ENCODE measurements at places on chromosomes 1 and 21.

DNA sequence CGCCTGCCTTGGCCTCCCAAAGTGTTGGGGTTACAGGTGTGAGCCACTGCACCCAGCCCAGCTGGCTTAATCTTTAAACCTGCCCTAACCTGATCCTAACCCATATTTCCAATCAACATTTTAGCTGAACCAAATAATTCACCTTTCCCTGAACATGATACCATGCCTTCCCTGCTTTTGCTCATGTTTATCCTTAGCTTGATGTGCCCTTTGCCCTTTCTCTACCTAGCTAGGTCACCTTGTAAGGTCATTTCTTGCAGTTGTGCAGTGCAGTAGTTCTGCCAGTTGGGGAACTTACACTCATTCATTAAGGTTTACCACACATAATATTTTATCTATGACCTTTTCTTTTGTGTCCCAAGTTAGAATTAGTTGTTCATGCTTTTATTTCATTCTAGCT, 5.3 kb downstream of the UAP1 start:
- DNase-seq: no peak

- DNase-seq: no peak
Observed at GRCh38 chr21:42414928-42415769, 11.4 kb downstream of the UBASH3A start.

GRCh38 chr21:36203603-36203889, 46.9 kb downstream of the DOP1B start:
- no peak for DNase-seq

DNA sequence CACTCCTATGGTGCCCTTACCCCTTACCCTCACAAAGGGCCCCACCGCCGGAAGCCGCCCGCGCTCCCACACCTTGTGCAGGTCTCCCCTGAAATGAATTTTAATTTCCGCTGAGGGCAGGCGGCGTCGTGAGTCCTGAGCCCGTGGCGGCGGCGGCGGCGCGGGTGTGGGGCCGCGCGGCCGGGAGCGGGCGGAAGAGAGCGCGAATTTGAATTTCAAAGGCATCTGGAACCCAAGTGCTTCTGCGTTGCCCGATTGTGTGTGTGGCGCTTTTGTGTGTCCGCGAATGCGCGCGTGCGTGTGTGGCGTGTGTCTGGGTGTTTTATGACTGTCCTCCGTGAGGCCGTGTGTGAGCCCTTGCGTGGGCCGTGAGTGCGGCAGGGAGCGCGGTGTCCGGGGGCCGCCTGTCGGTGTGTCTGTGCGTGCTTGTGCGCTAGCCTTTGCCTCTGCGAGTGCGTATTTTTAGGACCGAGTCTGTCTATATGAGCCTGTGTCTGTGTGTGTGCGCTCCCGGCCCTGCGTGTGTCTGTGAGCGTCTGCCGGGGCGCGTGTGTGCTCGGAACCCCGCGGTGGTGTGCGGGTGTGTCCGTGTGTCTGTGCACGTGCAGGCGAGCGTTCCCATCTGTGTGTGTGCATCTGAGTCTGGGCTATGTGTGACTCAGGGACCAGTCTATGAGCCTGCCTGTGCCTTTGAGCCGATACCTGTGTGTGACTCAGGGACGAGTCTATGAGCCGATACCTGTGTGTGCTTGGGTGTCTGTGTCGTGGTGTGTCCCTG, 7.9 kb upstream of the ADGRB2 start:
- DNase-seq: no peak

DNA sequence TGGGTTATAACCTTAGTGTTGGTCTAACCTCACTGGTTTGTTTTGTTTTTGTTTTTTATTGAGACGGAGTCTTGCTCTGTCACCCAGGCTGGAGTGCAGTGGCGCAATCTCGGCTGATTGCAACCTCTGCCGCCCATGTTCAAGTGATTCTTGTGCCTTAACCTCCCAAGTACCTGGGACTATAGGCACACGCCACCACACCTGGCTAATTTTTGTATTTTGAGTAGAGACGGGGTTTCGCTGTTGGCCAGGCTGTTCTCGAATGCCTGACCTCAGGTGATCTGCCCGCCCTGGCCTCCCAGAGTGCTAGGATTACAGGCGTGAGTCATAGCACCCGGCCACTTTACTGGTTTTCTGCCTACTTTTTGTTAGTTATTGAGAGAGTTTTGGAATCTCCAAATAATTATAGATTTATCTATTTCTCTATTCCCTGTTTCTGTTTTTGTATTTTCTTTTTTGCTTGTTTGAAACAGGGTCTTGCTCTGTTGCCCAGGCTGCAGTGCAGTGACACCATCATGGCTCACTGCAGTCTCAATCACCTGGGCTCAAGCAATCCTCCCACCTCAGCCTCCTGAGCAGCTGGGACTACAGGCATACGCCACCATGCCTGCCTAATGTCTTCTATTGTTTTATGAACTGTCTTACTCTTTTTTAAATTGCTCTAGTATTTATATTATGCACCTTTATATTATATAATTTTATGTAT, 21.4 kb downstream of the SMG7 start:
- DNase-seq: no peak

- DNase-seq: no peak
Observed at GRCh38 chr1:209249785-209250440, 333.6 kb upstream of the CAMK1G start.

GRCh38 chr1:22666412-22666811, 13.4 kb downstream of the C1QB start:
- DNase-seq: no peak

GRCh38 chr1:154784924-154785531, 85.1 kb downstream of the KCNN3 start:
- no peak for DNase-seq

GRCh38 chr1:109902204-109902985, 8.3 kb upstream of the CSF1 start:
- DNase-seq: no peak

DNA sequence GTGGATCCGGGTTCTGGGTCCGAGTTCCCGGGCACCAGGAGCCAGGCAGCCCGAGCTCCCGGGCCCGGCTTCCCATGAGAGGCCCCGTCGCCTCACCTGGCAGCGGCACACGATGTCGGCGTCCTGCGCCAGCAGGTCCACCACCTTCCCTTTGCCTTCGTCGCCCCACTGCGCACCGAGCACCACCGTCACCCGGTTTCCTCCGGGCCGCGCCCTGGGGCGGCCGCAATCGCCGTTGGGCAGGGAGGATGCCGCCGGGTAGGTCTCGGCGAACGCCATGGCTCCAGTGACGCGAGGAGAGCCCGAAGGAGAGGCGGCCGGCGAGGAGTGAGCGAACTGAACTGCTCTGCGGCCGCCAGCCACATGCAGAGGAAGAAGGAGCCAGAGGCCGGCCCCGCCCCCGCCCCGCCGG, at the start of gene ADSS2:
TSS of gene ADSS2 (minus strand) at position 371 of the 412 bp plus-strand sequence. CDS start at position 279, 92 bp downstream.
- DNase-seq: no peak

DNA sequence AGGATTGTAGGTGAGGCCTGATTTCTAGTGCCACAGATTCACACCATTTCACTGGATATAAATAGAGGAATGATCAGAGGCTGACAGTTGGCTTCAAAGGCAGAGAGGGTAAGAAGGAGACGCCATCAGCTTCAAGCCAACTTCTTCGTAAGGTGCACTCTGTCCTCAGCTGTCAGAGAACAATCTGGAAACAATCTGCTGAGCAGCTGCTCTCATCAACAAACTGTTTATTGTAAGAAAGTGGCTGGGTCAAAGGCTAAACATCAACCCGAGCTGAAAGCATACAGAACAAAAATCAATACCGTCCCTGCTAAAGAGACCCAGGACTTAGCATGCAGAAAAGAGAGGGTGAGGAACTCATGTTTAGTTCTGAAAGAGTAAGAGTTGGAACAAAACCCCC, 48.2 kb downstream of the HLCS start:
- DNase-seq: no peak

- DNase-seq: no peak
Observed at GRCh38 chr1:28811369-28811765, 603 bp upstream of the OPRD1 start.

- DNase-seq: no peak
Observed at GRCh38 chr1:166221316-166221715, 54.5 kb upstream of the FAM78B start.

DNA sequence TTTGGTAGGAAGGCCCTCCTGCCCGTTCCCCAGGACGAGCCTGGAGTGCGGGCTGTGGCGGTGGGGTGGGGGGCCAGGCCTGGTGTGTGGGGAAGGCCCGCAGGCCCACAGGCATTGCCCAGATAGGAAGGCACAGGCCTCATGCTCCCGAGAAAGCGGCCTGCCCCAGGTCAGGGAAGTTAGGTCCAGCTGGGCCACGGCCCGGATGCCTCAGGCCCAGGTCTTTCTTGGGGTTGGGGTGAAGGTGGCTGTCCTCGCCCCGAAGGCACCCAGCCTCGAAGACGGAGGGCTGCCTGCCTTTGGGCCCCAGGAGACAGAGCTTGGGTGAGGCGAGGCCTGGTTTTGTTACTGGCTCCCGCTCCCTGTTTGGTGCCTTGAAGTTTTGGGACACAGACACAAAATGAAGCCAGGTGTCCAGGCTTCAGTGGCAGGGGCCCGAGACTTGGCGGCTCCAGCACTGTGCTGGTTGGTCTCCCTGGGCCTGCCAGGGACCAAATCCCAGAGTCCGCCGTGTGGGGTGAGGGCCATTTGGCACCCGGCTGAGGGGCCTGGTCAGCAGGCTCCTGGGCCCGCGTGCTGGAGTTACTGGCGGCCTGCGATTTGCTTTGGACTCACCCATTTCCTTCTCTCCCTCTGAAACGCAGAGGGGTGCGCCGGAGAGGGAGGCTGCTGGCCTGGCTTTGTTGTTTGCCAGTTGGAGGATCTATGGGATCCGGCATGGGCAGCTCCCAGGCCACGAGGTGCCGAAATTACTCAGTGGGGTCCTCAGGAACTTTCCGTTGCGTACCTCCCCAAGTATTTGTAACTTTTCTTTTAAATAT, 2.0 kb downstream of the SKI start:
- DNase-seq: no peak

GRCh38 chr21:31557421-31558188, 101.9 kb upstream of the SOD1 start:
- no peak for DNase-seq

- DNase-seq: no peak
Observed at GRCh38 chr1:116821763-116822162, 67.5 kb downstream of the CD2 start.

- DNase-seq: no peak
Observed at GRCh38 chr1:61358770-61359455, 276.6 kb downstream of the NFIA start.

DNA sequence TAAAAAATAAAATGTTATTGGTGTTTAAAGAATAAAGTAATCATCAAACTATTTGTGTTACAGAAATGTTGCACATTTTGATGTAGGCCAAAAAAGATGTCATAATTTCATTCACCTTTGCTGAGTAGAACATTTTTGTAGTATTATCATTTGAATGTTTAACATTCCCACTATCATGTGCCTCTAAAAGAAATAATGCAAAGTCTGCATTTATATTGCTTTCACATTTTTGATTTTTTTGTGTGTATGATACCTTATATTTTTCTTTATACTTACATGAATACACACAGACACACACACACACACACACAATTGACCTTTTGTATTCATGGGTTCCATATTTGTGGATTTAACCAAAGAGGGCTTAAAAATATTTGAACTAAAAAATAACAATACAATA, 544.2 kb upstream of the ZRANB2 start:
- no peak for DNase-seq

GRCh38 chr1:102566182-102566581, 542.1 kb downstream of the COL11A1 start:
- no peak for DNase-seq

DNA sequence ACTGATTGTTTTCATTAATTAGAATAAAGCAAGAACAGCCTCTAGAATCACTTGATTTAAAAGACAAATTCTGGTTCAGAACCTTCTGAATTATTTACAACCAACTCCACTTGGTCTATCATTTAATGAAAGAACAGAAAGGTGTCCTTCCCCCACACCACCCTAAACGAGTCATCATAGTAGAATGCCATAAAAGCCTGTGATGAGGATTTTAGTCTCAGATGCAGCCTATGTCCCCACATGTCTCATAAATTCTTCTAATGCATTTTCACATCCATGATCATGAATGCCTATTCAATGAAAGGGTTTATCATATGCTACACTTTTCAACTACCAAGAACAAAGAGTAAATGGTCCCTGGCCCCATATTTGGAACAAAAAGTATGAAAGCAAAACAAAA, 508.1 kb downstream of the DPYD start:
- DNase-seq: no peak

DNA sequence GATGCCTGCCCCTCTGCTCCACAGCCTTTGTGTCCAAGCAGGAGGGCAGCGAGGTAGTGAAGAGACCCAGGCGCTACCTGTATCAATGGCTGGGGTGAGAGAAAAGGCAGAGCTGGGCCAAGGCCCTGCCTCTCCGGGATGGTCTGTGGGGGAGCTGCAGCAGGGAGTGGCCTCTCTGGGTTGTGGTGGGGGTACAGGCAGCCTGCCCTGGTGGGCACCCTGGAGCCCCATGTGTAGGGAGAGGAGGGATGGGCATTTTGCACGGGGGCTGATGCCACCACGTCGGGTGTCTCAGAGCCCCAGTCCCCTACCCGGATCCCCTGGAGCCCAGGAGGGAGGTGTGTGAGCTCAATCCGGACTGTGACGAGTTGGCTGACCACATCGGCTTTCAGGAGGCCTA, 754 bp downstream of the BGLAP start:
- DNase-seq: no peak

GRCh38 chr1:66438501-66438900, 95.5 kb upstream of the SGIP1 start:
- no peak for DNase-seq

GRCh38 chr1:110481968-110482623, 31.1 kb downstream of the PROK1 start:
- DNase-seq: no peak

DNA sequence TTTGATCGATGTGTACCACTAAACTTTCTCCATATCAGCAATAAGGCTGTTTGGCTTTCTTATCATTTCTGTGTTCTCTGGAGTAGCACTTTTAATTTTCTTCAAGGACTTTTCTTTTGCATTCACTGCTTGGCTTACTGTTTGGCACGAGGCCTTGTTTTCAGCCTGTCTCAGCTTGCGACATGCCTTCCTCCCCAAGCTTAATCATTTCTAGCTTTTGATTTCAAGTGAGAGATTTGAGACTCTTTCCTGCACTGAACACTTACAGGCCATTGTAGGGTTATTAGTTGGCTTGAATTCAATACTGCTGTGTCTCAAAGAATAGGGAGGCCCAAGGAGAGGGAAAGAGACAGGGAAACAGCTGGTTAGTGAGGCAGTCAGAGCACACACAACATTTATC, 120.6 kb upstream of the KCND3 start:
- no peak for DNase-seq

DNA sequence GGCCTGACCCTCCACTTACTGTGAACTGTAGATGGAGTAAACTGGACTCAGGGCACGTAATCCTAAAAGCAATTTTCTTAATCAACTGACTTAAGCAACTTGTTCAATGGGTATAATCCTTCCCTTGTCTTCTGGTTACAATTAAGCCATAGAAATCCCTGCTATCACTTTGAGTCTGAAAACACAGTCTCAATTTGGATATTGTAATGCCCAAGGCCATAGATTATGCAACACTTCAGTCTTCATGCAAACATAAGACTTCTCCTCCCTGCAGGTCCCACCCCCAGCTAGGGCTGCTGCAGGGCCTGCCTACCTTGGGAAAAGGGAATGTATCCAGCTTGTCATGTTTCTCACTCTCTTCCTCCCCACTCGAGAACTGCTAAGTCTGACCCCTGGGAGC, 6.2 kb upstream of the SLC5A9 start:
- no peak for DNase-seq
